ENCODE measurements at places on chromosomes 4 and X.

GRCh38 chr4:139311909-139312308, 9.6 kb upstream of the NDUFC1 start:
- DNase-seq, result no peak

GRCh38 chr4:184587221-184587620, 62.0 kb downstream of the CASP3 start:
- no peak for DNase-seq

- no peak for DNase-seq
Observed at GRCh38 chrX:50705042-50705441, 109.0 kb downstream of the SHROOM4 start.

DNA sequence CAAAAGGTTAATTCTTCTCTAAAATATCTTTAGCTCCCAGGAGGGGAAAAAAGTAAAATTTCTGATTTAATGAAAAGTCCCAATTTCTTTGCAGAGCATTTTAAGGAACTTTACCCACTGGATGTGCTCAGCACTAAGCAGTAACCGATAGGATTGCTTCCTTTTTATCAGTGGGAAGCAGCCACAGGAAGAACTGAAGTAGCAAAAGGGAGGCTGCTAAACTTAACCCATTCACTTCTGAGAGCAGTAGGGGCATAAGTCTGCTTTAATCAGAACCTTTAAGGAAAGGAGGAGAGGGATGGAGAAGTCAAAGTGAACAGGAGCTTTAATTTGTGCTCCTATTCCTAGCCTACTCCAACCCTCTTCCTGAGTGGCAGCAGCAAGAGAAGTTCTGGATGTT, at the start of gene F8:
Gene F8 (minus strand): TSS at position 139 of the 400 bp plus-strand sequence. CDS start 171 bp downstream, outside the sequence.
- no peak for DNase-seq

GRCh38 chrX:1463581-1463980, 10.9 kb upstream of the ASMTL start:
- no peak for DNase-seq

GRCh38 chr4:173685831-173686210, 155.8 kb upstream of the HAND2 start:
- no peak for DNase-seq

GRCh38 chr4:25215511-25215910, 18.3 kb upstream of the PI4K2B start:
- no peak for DNase-seq

GRCh38 chr4:1612278-1613098, 71.6 kb downstream of the FAM53A start:
- no peak for DNase-seq

DNA sequence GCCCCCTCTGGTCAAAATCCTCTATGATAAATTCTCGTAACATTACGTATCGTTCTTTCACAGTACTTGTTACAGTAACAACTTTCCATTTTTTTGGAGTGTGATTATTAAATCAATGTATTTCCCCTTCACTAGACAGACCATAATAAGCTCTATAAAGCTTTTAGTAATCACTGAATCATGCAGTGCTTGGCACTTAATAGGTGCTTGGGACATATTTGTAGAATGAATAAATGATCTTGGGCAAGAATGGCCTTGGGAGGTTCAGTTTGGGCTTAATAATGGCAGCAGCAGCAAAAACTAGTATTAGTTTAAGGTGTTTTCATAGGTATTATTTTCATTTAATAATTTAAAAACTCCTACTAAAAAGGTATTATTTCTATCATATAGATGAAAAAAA, 33.4 kb upstream of the SFRP2 start:
- DNase-seq, result no peak

DNA sequence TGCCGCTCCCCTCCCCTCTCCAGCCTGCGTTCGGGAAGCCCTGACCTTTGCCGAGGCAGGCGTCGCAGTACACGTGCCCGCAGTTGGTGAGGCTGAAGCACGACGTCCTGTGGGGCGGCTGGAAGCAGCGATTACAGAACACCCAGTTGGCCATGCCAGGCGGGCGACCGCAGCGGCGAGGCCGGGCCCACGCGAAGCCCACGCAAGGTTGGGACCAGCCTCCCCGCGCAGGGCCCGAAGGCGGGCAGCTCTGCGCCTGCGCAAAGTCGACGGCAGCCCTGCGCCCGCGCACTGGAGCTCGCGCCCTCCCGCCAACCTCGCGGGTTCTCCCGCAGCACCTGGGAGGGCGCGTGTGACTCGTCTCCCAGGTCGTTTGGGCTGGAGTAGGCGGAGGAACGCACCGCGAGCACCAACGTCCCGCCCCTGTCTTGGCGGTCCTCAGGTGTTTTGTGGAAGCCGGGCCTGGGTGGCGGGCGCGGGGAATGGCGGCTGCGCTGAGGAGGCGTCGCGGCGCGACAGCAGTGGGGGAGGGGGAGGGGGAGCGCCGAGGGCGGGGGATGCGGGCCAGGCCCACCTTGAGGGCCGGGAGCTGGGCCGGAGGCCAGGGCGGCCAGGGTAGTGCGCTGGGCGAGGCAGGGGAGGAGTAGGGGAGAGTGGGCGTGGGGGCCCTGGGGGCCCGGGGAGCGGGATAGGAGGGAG, at the start of gene RNF212:
Gene RNF212 (minus strand): TSS at position 254 of the 699 bp plus-strand sequence. CDS start 100 bp downstream, at position 154.
- DNase-seq, result peak; percentile 8

GRCh38 chrX:38402118-38402517, 49.7 kb downstream of the OTC start:
- no peak for DNase-seq

DNA sequence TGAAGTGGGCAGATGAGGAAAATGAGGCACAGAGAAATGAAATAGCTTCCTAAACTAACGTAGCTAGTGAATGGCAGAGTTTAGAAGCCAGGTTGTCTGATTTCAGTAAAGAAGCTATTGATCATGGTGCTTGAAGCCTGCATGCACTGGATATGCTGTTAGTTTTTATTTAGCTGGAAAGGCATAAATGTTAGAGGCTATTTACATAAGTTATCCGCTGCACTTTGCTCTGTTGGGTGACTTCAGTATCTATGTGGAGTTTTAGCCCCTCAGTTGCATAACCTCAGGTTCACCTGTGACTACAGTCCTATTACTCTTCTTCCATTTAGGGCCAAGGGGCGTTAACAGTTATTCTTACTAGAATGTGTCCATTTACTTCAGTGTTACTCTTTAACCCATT, 522.4 kb upstream of the RPS6KA3 start:
- no peak for DNase-seq

- DNase-seq, result no peak
Observed at GRCh38 chr4:88729146-88729760, 31.6 kb upstream of the NAP1L5 start.

DNA sequence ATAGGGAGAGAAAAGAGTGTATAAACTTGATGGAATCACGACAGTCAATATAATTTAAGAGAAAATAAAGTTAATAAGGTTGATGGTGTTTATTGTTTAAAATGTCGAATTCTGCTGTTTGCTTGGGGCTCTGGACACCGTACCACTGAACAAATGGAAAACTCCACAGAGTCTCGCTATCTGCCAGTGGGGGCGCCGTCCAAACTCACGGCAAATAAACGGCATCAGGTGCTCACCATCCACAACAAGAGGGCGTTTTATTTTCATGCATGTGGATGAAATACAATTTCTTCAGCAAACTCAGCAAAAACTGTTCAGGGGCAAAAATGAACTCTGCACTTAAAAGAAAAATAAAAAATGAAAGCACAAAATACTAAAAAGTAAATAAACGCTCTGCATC, 46.6 kb upstream of the FAM47C start:
- DNase-seq, result no peak

DNA sequence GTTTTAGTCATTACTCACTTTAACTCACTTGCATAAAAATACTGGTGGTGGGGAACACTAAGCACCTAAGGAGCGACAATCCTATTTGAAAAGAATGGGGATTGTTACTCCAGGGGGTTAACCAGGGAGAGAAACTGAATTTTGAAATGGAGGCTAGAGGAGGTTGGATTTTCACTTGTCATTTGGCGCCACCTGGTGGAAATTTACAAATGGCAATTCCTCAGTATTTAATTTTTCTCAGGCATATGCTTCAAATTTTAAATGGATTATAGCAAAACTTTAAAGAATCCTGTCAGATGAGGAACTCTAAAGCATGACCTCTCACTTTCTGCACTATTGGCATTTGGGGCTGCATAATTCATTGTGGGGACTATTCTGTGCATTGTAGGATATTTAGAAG, 2.7 kb upstream of the GEMIN8 start:
- peak; percentile 30 for DNase-seq

DNA sequence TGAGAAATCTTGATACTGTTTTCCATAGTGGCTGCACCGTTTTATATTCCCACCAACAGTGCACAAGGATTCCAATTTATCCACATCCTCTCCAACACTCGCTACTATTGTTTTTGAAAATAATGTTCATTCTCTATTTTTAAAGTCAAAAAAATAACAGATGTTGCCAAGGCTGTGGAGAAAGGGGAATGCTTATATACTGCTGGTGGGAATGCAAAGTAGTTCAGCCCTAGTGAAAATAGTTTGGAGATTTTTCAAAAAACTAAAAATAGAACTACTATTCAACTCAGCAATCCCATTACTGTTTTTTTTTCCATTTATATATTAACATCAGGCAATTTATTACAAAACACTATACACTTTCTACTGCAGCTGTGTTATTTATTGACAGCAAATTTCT, 208.7 kb downstream of the CBLL2 start:
- DNase-seq, result no peak

DNA sequence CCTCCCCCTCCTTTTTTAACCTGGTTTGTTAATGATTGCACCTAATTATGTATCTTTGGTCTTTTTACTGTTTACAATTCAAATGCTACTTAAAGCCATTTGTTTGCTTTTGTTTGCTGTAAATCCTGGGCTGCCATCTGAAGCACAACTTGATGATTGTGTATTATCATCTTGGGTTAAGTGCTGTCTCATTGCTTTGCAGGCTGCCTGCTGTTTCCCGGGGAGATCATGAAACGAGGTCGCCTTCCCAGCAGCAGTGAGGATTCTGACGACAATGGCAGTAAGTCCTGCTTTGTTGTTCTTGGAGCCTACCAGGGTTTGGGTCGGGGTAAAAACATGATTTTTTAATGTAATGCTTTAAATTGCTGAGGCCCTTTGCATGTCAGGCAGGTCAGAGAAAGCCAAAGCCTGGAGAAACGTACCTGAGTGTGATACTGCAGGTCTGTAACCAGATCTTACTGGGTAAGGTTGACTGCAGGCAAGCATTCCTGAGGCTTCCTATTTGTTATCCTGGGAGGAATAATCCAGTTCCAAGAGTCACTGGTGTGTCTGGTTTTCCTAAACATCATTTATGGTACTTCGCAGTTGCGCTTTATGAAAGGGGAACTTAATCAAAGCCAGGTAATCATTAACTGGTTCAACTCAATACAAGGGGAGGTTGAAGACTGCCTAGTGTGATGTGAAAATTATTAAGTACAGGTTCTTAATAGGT, 22.2 kb downstream of the JADE1 start:
- no peak for DNase-seq

- no peak for DNase-seq
Observed at GRCh38 chrX:55014897-55015299, 14.7 kb downstream of the APEX2 start.

- DNase-seq, result no peak
Observed at GRCh38 chrX:13994104-13994503, 35.6 kb downstream of the GEMIN8 start.

DNA sequence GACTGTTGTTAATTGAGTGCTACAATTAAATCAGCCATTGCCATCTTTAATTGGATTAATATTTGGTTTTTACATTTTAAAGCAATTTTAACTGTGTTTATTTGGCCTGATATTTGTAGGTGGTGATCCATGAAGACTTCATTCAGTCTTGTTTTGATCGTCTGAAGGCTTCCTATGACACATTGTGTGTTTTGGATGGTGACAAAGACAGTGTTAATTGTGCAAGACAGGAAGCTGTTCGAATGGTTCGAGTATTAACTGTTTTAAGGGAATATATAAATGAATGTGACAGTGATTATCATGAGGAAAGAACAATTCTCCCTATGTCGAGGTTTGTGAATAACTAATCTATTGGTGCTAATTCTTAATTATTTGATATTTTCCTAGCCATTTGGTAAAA, 82.6 kb downstream of the USP9X start:
- no peak for DNase-seq

- DNase-seq, result no peak
Observed at GRCh38 chr4:5755161-5755560, 44.2 kb downstream of the EVC start.

DNA sequence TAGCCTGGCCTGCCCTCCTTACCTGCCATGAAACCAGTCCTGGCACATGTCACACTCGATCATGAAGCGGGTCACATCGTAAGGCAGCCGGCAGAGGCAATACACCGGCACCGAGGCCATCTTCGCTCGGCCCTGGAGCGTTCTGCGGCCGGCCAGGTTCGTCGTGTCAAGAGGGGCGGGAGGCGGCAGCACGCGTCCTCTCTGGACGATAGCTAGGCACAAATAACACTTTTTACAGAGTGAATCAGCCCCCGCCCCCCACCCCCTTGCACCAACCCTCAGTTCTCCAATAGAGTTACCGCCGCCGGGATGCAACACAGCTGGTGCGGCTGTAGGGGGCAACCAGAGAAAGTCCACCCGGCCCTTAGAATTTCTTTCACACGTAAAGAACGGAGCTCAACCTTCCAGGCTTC, 1.7 kb downstream of the PHF8 start:
- DNase-seq, result peak; percentile 9

GRCh38 chr4:121130326-121130660, 33.8 kb downstream of the TNIP3 start:
- DNase-seq, result no peak

- no peak for DNase-seq
Observed at GRCh38 chr4:115489279-115489678, 375.9 kb upstream of the NDST4 start.

DNA sequence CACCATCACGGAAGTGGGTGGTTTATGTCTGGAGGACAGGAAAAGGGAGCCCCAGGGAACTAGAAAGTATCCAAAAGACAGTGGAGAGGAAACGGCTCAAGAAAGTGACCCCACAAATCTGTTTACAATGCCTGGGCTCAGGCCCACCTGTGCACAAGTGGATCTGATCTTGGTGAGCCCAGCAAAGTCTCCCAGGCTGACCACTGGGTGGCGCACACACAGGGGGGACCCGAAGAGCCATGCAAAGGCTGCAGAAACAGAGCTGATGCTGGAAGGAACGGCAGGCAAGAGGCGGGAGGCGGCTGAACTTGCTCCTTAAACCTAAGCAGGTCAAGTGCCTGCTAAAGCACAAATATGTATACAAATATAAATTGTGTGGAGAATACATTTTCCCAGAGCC, 9.6 kb downstream of the HAUS7 start:
- DNase-seq, result peak; percentile 35

- no peak for DNase-seq
Observed at GRCh38 chrX:132270699-132271098, 51.5 kb upstream of the RAP2C start.

GRCh38 chr4:15598644-15599043, 56.5 kb downstream of the FBXL5 start:
- DNase-seq, result no peak

- DNase-seq, result no peak
Observed at GRCh38 chr4:8230891-8231290, 31.8 kb downstream of the SH3TC1 start.
